Stimulated activated CD4-positive, alpha-beta T cell treated with anti-CD3 and anti-CD28 coated beads, Interleukin-12 subunit alpha, Interleukin-12 subunit beta, amount 100 ng/mL, for 24 hours (primary cell): ENCODE measurements at places on chromosomes 3 and 15.

GRCh38 chr3:127483902-127484591 is 106.5 kb downstream of the TPRA1 start:
- peak; percentile 56 for DNase-seq

GRCh38 chr3:183050706-183051105 is 48.6 kb downstream of the MCCC1 start:
- no peak for DNase-seq

DNA sequence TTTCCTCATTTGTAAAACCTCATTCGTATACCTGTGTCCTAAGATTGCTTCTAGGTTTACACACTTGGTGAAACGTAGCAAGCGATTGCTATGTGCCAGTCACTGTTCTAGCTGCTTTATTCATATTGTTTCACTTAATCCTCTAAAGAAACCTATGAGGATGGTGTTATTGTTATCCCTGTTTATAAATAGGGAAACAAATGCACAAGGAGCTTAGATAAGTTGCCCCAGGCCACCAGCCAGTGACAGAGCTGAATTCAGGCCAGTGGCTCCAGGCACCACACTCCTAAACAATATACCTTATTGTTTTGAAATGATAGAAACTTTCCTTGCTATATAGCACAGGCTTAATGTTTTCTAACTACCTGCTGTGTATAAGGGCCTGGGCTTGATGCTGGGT is 44.0 kb downstream of the LPP start:
- DNase-seq = no peak

DNA sequence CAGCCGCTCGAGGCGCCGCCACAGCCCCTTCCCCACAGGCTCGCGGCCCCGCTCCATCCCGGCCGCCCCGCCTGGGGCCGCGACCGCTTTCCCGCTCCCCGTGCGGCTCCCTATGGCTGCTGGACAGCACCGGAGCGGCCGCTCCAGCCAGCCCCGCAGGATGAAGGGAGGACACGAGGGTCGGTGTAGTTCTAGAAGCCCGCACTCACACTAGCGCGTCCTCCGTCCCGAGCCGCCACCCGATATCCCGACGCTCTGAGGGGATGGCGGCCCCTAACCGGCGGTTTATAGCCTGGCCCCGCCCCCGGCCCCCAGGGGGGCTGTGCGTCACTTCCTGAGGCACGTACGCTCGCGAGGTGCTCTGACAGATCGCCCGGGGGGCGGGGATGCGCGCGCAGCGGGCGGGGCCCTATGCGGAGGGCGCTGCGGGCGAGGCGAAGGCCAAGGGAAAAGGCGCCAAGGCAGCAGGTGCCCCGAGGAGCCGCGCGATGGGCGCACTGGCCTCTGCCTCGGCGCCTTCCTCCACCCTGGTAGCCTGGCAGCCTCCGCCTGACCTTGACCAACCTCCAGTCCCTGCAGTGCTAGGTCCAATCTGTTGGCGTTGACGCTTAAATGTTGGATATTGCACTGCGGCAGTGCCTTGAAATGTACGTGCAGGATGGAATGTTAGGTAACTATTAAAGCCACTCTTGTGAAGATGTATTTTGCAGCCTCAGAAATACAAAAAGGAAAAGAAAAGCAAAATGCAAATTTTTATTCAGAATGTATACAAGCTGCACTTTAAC is at the start of gene TFRC:
TSS of gene TFRC (minus strand) at position 257 of the 785 bp plus-strand sequence. CDS start 4,991 bp downstream, outside the sequence.
- DNase-seq = peak; percentile 88

DNA sequence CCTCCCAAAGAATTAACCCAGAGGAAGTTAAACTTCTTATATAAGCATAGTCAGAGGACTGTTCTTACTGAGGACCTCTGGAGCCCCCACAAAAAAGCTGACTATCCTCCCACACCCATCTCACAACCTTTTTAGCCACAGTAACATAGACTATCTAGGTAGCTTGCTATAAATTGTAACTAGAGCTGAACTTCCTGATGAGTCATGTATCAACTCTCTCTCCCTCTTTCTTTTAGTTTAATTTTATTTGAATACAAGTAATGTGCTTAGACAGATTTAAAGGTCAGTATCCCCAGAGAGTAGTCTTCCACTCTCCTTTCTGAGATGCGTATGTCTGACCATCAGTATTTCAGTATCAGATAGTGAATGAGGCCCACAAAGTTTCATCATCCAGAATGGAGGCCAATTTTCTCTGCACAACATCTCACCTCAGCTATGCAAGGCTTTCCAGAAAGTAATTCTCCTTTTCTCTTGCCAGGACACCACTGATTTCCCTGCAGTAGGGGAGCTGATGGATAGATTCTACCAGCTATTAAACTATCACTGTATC is 104.0 kb upstream of the MYRIP start:
- no peak for DNase-seq

- no peak for DNase-seq
Observed at GRCh38 chr3:173109143-173109542, 31.9 kb downstream of the SPATA16 start.

DNA sequence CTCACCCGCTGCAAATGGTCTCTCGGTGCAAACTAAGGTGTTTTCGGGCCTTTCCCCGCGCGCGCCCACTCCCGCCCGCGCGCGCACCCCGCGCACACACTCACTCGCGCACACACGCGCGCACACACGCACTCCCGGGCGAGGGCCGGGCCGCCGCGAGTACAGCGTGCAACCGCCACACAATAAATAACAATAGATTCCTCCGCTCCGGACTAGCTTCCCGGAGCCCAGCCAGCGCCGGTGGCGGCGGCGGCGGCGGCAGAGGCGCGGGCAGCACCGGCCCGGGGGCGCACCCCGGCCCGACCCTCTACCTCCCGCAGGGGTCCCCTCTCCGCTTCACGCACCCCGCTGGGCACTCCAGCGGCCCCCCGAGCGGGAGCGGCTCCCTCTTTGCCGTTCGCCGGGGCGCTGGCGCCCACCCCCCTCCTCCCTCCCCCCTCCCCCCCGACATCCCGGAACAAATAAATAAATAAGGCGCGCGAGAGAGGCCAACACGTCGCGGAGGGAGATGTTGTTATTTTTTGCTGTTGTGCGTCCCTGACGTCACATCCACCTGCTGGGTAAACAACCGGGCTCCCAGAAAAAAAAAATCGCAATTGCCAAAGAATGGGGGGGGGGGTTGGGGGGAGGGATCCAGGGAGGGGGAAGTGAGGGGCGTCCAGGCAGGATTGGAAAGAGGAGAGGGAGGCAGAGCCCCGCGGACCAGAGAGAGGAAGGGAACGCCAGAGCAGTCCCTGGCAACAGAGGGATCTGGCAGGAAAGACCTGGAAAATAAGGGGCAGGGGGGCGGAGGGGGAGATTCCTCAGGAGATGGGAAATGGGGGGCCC is at the start of gene FOXP1:
TSS of gene FOXP1 (minus strand) at position 163 of the 828 bp plus-strand sequence. CDS start 385,347 bp downstream, outside the sequence.
- peak; percentile 34 for DNase-seq

- DNase-seq = no peak
Observed at GRCh38 chr3:184077881-184078280, 19.0 kb upstream of the HTR3E start.

DNA sequence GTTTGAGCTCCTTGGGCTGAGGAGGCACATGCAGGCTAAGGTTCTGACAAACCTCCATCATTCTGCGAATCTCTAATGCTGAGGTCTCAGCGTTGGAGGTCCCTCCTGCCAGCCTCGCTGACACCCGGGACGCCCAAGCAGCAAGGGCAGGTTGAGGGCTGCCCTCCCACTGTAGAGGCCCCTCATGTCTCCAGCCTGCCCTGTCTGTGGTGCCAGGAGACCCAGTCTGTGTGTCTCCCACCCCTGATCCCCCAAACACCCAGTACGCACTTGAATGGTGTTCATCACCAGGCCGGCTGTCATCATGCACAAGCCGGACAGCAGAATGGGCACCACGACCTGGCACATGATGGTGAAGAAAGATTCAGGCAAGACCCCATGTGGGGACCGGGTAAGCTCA is 27.8 kb downstream of the SLC41A3 start:
- no peak for DNase-seq

DNA sequence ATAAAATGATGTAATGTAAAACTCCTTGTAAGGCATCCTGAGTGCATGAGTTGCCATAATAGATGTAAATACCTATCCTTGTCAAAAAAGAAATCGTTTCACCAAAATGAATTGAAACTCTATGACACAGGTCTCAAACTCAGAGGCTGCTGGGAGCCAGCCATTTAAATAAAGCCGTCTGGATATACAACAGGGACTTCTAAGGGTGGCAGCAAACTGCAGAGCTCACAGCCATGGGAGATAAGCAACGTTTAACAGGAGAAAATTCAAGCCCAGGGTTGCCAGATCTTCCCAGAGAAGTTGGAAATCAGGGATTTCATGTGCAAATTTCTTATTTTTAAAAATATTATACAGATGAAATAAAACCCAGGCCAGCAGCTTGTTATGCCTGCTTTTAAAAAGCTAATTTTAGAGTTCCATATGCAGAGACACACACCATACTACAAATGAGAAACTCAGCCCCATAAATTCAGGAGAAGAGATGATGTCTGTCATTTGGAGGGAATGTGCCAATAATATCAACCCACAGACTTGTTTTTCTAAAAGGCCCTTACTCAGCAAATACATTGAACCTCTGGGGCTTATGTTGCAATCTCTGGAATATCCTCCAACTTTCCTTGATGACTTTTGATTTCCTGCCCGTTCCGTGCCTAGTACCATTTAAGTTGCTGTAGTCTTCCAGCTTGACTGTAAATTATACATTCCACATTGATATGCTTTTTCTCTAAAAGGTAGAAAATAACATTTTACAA is 75.6 kb downstream of the AQP9 start:
- DNase-seq = no peak
